ENCODE measurements at places on chromosomes 2 and 18. TPM values are rescaled to one million over a fixed set of nuclear protein-coding genes. Genes with fewer than 3 reads are reported as not detected.

Gene DPP4
- 1.7 TPM for total RNA-seq

Gene CFC1
- not detected for total RNA-seq

Gene RPE
- total RNA-seq: 45.0 TPM

Gene PIEZO2
- 3.1 TPM for total RNA-seq

Gene LRRTM4
- not detected for total RNA-seq

Gene FOXI3
- total RNA-seq: not detected
